ENCODE measurements at places on chromosomes 4 and X.

- DNase-seq = no peak
Observed at GRCh38 chr4:15294832-15295231, 133.0 kb upstream of the C1QTNF7 start.

GRCh38 chrX:24506082-24506481 is 41.0 kb downstream of the PDK3 start:
- DNase-seq = no peak

GRCh38 chr4:10951306-10951705 is 266.7 kb upstream of the CLNK start:
- no peak for DNase-seq

GRCh38 chr4:3710451-3711182 is 55.6 kb upstream of the ADRA2C start:
- peak; percentile 41 for DNase-seq

DNA sequence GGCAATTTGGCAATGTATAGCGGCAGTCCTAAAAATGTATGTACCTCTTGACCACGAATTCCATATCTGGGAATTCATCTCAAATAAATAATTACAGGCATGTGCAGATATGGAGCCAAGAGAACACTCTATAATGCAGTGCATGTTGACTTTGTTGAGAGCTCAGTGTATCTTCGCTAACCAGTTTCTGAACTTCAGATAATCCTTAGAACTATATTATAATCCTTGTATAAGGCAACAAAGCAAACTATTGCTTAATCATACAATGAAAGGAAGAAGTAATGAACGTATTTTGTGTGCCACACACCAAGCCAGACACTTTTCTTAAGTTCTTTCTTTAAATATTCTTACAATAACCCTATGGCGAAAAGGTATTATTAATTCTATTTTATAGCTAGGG is 168.5 kb downstream of the SMIM20 start:
- DNase-seq = no peak

GRCh38 chr4:121877041-121877773 is 6.9 kb upstream of the BBS7 start:
- no peak for DNase-seq

DNA sequence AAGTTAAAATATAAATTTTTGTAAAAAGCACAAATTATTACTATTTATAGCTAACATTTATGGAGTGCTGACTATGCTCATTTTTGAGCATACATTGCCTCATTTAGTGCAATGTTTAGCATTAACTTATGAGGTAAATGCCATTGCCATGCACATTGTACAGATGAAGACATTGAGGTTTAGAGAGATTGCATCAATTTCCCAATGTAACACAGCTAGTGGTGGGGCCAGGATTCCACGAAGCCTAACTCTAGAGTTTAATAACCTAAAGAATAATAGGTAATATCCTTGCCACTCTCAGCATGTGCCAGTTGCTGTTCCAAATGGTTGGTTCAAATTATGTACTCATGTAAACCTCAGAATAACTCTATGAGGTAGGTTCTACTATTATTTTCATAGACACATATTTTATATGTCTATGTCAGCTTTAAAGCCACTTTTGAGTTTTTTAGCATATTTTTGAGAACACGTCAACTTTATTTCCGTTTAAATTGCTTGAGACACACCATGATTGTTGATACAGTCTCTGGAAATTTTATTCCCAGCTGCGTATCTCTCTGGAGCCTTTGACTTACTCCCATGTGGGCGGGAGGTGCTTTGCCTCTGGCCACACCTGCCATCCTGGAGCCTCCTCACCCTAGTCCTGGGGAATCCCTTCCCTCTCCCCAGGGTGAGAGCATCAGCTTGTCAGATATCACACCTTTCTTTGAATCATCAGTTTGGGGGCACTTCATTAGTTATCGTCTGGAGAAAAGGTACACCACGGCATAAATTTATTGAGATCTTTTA is 10.8 kb upstream of the ADH1A start:
- no peak for DNase-seq

- DNase-seq = no peak
Observed at GRCh38 chr4:47876310-47876709, 38.1 kb downstream of the NFXL1 start.

DNA sequence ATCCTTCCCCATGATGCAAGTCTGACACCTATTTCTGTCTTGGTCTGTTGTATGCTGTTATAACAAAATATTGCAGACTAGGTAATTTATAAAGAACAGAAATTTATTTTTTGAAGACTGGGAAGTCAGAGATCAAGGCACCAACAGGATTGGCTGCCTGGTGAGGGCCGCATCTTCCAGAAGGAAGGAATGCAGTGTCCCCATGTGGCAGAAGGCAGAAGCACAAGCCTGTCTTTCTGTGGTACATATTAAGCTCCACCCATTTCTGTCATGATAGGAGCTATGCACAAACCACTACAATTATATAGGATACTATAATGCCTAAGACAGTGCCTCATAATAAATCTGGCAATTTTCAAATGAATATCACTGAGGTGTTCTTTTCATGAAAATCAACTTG is 502.3 kb upstream of the DIAPH2 start:
- peak; percentile 11 for DNase-seq

DNA sequence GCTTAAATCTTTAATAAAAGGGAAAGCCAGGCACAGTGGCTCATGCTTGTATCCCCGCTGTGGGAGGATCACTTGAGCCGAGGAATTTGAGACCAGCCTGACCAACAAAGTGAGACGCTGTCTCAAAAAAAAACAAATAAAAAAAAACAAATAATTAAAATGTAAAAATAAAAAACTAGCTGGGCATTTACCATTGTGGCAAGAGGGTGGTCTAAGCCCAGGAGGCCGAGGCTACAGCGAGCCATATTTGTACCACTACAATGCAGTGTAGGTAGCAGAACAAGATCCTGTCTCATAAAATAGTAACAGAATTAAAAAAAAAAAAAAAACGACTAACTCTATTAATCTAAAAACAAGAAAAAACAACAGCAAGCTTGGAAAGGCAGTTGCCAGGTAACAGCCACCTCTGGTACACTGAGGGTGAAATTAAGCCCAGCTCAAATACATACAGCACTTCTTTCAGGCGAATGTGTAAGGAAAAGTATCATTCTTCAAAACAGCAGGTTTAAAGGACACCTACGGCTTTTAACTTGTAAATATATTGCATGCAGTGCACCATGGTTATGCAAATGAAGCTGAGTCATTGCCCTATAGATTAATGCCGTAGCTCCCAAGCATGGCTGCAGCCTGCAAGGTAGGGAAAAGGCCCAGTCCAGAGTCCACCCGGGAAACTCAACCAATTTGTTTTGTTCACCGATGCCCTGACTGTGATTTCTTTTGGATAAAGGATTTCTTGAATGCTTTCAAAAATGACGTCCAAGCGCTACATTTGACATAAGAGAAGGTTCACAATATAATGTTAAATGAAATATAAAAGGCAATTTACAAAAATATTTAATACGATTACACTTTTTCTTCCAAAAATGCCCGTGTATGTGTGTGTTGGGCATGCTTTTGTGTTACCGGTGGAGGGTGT is 14.5 kb upstream of the TXLNG start:
- no peak for DNase-seq

DNA sequence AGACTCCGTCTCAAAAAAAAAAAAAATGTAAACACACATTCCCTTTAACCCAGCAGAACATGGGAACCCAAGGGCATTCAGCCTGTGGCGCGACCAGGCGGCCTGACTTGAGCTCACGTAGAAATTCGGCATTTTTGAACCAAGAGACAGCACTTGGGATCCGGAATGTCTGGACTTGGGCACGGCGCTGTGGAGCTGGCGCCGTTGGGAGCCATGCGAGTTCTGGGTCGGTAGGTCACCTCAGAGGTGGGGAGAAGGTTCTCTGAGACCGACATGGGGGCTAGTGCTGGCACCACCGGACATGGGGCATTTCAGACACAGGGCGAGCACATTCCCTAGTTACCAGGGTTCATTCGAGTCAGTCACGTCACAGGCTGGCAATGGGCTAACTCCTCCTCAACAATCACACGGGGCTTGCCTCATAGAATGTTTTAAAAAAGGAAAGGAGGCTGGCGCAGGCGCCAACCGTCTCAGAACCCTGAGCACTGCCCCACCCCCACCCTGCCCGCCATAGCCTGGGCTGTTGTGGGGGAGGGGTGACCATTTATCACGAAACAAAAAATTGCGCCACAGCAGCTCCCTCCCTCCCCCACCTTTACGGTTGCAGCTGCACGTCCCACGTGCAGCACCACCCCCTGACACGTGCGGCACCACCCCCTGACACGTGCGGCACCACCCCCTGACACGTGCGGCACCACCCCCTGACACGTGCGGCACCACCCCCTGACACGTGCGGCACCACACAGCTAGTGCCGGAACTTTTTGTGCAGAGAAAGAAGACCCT is at the start of gene TEX28:
Gene TEX28, minus strand, starts transcription at position 334 of the 784 bp plus-strand sequence. CDS start 3,007 bp downstream, outside the sequence.
- DNase-seq = no peak

DNA sequence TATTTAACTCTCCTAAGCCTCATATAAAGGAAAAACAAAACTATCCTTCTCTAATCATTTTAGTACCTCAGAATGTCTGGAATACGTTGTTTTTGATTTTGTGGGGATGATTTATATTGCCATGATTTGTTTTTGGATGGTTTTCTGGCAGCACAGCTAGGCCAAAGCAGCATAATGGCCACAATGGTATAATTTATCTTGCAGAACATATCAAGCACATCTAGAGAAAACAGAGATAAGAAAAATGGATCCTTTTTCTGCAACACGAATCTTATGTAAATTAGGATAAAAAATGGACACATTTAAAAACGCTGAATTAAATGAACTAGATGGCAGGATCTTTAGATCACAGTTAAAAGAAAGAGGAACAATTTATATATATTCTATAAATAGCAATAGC is 269.9 kb upstream of the FAT4 start:
- no peak for DNase-seq

DNA sequence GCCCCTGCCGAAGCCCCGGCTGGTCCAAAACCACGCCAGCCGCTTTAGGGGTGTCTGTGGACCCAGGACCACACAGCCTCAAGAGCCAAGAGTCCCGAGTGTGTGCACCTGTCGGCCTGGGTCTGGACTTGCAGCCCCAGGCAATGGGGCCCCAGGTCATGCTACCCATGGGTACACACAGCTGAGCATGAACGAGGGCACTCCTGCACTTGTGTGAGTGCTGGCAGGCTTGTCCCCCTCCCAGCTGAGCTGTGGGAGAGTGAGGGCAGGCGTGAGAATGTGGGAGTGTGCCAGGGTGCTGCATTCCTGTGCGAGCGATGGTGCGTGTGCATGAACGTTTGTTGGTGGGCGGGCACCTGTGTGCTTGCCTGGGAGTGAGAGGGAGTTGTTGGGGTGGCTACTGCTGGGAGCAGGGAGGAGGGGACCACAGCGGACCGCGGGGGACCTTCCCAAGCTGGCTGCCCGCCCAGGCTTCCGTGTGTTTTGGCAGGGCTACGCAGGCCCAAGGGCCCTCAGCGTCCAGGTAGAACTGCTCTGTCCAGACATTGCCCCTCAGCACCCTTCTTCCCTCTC is 30.8 kb downstream of the BLOC1S4 start:
- peak; percentile 83 for DNase-seq

GRCh38 chr4:155617296-155617695 is 49.4 kb upstream of the GUCY1A1 start:
- DNase-seq = no peak

- DNase-seq = no peak
Observed at GRCh38 chrX:133849676-133850075, 135.7 kb downstream of the GPC3 start.

- DNase-seq = no peak
Observed at GRCh38 chrX:114650351-114650750, 66.5 kb downstream of the HTR2C start.

- no peak for DNase-seq
Observed at GRCh38 chrX:1601051-1601767, 9.8 kb downstream of the AKAP17A start.

DNA sequence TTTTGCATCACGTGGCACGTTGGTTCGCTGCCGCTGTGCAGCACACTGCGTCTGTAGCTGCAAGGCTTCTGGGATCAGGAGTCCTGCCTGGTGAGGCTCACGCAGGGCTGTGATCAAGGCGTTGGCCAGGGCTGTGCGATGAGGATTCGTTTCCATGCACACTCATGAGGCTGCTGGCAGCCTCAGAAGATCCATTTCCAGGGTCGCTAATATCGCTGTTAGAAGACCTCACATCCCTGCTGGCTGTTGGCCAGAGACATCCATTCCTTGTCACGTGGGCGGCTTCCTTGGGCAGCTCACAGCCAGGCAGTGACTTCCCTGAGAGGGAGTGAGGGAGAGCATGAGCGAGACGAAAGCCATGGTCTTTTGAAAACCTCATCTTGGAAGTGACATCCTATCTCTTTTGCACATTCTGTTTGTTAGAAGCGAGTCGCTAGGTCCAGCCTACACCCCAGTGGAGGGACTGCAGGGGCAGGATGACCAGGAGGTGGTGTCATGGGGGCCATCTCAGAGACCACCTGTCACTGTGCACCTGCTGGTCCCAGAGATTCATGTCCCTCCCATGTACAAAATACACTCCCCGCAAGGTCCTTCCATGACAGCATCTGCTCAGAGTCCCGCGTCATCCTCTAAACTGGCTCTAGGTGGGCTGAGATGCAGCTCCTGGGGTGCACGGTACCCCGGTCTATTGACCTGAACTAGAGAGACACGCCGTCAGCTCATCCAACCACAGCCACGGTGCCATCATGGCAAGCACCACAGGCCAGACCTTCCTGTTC is 12.2 kb downstream of the RGS12 start:
- peak; percentile 80 for DNase-seq

DNA sequence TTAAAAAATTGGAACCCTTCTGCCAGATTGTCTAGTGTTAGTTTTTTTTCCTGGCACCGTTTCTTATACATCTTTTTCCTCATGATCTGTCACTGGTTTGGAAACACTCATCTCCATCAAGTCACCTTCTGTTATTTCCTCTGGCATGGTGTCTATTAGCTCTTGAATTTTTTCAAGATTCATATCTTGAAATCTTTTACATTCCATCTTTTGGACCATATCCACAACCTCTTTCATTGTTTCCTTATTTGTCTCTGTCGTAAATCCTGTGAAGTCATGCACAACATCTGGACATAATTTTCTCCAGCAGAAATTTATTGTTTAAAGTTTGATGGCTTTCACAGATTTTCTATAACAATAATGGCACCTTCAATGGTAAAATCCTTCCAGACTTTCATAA is 10.2 kb upstream of the TMEM185A start:
- no peak for DNase-seq

DNA sequence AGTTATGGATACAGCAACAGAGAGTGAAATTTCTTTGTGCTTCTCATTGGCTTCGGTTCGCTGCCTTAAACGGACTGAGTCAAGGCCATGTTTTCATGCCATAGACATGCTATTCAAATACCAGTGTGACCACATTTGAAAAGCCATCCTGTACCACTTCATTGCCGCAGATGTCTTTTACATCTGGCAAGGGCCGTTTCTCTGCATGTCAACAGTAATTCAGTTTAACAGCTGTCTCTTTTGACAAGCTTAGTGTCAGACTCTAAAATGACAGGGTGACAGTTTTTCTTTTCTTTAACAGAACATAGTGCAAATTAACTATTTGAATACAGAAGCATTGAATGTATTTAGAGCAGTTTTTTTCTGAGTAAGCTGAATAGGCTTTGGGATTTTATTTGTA is 362.2 kb upstream of the POU3F4 start:
- DNase-seq = no peak

GRCh38 chrX:119475389-119476101 is 7.3 kb downstream of the SLC25A5 start:
- DNase-seq = no peak

Data from right cardiac atrium (tissue), 5 donors.